ENCODE measurements at places on chromosomes 2 and 18. TPM values are rescaled to one million over a fixed set of nuclear protein-coding genes. Genes with fewer than 3 reads are reported as not detected.

The STRN gene
- total RNA-seq, result 46.8 TPM

The STEAP3 gene
- 27.9 TPM for total RNA-seq

The CFAP65 gene
- total RNA-seq, result not detected

The BMP10 gene
- total RNA-seq, result not detected

The SH2D6 gene
- not detected for total RNA-seq
